Foreskin fibroblast (primary cell): ENCODE measurements at places on chromosomes 11 and 22.

DNA sequence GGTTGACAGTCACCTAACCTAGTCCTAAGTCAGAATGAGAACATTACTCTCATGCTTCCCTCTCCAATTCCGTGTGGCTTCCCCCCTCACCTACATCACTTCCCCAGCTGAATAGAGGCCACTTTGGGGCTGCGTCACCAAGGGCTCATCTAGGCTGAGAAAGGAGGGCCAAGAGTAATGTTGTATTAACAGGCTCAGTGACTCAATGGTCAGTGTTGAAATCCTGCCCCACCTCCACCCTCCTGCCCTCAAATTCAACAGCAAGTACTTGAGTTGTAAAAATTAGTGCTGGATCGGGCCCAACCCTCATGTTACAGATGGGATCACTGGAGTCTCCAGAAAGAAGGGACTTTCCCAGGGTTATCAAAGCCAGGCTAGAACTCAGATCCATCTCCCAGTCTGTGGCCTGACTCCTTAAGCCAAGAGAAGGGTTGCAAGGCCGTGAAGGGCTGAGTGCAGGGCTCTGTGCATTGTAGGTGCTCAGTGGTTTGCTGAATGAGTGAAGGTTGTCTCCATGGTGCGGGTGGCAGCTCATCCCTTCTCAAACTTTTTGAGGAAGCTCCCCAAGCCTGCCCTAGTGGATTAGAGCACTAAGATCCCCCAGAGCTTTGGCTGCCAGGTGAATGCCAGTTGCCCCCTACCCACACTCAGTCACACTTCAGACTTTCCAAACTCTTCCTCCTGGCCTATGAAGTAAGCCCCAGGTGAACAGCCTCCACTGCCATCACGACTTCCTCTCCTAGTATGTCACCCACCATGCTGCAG is 3.2 kb downstream of the DGAT2 start:
- DNase-seq: peak; percentile 72

- DNase-seq: no peak
These were observed 7.9 kb upstream of the SH3BP1 start for GRCh38 chr22:37631448-37632173.

DNA sequence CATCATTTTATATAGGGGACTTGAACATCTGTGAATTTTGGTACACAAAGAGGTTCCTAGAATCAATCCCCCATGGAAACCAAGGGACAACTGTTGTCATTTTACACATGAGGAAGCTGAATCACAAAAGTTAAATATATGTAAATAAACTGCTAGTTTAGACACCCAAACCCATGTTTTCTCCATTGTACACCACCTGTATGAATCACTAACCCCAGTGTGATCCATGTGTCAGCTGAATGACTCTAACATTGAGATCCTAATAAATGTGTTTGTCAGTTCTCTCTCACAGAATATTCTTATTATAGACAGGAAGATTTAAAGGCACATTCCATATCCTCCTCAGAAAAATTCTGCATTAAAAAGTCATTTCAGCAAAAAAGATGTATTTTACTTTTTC is 83.3 kb downstream of the ATG16L2 start:
- no peak for DNase-seq

GRCh38 chr22:24928322-24928721 is 18.2 kb downstream of the LHFPL7 start:
- DNase-seq: no peak

- DNase-seq: peak; percentile 55
These were observed 26.1 kb downstream of the MAML2 start for GRCh38 chr11:96316869-96317268.

GRCh38 chr22:30320021-30320556 is 6.7 kb downstream of the TBC1D10A start:
- no peak for DNase-seq

GRCh38 chr22:47474895-47475294 is 712.4 kb downstream of the TBC1D22A start:
- no peak for DNase-seq

DNA sequence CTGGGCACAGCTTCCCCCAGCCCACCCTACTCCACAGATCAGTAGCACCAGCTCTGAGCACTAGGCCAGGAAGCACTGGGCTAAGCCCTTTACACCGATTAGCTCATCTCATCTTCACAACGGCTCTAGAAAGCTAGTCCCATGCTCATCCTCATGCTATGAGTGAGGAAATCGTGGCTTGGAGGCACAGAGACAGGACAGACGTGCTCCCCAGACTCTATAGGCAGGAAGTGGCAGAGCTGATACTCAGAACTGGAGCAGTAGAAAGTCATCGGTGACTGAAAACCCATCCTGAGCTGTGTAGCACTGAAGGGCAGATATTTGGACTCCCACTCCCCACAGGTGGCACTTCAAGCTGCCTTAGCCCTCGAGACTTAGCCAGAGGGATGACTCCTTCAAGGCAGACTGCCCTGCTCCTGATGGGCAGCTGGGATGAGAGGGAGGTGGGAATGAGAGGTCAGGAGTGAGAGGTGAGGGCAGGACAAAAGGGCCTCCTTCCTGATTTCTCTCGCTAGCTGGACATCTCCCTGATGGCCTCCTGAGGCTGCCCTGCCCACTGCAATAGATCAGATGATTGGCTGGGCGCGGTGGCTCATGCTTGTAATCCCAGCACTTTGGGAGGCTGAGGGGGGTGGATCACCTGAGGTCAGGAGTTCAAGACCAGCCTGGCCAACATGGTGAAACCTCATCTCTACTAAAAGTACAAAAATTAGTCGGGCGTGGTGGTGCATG is 9.7 kb downstream of the CD5 start:
- DNase-seq: no peak

DNA sequence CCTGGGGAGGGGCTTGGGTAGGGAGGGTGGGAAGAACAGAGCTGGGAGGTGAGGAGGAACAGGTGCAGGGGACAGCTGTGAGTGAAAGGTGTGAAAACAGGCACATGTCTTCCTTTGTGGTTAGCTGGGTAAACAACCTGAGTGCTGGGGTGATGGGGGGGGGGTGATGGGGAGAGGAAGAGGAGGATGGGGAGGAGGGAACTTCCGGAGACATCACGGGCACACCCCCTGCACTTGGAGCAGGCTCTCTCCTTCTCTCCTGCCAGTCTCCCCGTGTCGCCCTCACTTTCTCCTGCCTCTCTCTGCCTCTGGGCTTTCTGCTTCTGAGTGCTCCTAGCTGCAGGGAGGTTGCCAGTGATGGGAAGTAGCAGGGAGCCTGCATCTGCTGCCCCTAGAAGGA is 8.8 kb downstream of the CXCR5 start:
- DNase-seq: no peak

DNA sequence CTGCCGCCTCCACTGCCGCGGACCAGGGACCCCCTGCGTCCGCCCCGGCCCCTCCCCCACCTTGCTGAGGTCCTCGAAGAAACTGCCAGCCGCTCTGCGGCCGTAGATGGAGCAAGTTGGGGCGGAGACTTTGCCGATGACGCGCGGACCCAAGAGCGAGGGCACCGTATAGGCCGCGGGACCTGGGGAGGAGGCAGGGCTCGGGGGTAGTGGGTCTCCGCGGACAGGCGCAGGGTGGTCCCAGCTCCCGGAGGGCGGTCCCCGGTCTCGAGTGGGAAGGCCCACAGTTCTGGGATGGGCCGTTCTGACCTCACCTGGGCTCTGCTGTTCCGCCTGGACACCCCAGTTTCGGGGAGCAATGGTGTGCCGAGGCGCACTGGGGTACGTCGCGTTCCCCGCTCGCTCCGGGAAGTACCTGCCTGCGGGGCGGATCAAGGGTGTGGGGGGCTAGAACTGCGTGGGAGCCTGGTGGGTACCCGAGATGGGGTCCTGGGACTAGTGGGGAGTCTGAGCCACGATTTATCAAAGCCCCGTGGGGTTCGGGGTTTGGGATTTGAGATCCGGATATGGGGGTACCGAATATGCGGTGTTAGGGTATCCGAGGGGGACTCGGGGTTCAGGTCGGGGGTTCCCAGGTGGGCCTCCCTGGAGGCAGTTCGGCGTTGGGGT is 1.2 kb upstream of the TYMP start:
- DNase-seq: peak; percentile 84

DNA sequence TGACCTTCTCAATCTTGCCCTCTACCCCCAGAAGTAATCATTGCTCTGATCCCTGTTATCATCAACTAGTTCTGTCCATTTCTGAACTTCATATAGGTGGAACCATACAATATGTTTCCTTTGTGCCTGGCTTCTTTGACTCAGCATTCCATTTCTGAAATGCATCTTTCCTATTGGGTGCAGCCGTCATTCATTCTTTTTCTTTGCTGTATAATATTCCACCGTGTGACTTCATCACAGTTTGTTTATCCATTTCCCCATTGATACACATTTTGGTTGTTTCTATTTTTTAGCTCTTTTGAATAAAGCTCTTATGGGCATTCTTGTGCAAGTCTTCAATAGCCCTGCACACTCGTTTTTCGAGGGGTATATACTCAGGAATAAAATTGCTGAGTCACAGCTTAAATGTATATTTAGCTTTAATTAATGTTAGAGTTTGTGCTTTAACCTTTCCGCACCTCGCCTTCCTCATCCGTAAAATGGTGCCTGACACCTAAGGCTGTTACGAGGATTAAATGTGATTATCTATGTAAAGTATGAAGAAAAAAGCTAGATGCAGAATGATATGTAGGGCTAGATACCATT is 491.6 kb downstream of the MIAT start:
- no peak for DNase-seq

DNA sequence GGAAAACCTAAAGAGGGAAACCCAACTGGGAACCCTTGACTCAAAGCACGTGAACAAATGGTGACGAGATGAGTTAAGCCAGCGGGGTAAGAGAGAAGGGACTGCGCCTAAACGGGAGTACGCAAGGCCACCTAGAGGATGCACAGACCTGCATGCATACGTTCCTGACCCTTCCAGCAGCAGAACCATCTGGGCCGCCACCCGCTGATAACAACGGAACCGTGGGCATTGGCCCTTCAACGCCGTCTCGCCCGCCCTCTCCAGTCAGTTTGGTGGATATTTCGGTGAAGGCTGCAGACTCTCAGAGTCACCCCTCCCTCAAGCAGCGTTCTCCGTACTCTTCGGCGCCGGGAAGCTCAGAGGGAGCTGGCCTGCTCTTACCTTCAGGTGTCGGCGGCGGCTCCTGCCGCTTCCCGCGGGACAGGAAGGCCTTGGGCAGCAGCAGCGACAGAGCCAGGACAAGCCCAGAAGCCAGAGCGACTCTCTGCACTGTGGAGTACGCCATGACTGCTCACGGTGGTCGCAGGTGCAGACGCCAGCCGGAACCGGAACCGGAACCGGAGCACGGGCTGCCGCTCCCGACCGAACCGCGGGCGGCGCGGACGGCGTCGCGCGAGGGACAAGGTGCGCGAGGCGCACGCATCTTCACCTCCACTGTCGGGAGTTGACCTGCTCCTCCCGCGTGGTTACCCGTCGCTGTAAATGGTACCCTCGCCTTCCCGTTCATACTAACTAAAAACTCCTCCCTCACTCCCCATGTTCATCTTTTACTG is at the start of gene RIC3:
Gene RIC3 (minus strand): TSS at position 541 of the 773 bp plus-strand sequence. CDS start 36 bp downstream, at position 505.
- no peak for DNase-seq

DNA sequence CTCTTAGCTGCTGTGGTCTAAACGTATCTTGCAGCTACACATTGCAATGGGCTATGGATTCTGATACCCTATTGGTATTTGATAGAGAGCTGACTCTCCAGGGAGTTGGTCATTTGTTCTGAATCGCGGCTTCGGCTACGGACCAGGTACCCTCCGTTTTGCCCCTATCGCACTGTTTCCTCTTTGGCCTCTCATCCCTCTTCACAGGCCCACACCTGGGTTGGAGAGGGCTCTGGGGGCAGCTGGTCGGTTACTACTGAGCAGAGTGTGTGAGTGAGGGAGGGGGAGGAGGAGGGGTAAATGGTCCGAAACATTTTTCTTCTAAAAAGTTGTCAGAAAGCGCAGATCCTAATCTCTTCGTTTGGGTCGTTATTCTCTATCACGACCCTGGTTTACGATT is 48.8 kb upstream of the HSD17B12 start:
- DNase-seq: no peak

DNA sequence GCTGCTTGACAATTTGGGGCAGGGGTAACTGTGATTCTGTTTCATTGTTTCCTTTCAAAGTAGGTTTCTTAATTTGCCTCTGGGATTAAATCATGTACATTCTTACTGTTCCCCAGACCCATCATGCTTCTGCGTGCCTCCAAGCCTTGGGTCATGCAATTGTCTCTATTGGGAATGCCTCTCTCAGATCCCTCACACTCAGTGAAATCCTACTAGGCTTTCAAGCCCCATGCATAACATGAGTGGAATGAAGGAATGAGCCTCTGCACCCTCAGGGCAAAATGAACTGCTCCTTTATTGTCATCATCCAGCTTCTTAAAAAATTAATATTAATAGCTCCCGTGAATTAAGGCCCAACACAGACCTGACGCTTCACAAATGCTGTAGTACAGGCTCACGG is 381.7 kb downstream of the TENM4 start:
- peak; percentile 58 for DNase-seq

GRCh38 chr22:19843107-19843856 is 11.4 kb downstream of the GNB1L start:
- no peak for DNase-seq

- DNase-seq: no peak
These were observed 85.3 kb upstream of the HEPHL1 start for GRCh38 chr11:93935826-93936225.

DNA sequence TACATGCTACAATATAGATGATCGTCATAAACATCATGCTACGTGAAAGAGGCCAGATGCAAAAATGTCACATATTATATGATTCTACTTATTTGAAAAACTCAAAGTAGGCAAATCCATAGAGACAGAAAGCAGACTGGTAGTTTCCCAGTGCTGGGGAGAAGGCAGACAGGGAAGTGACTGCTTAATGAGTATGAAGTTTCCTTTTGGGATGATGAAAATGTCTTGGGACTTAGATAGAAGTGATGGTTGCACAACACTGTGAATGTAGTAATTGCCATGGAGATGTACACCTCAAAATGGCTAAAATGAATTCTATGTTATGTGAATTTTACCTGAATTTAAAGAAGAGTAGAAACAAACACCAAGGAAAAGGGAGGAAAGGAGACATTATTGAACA is 45.2 kb upstream of the EHF start:
- no peak for DNase-seq

DNA sequence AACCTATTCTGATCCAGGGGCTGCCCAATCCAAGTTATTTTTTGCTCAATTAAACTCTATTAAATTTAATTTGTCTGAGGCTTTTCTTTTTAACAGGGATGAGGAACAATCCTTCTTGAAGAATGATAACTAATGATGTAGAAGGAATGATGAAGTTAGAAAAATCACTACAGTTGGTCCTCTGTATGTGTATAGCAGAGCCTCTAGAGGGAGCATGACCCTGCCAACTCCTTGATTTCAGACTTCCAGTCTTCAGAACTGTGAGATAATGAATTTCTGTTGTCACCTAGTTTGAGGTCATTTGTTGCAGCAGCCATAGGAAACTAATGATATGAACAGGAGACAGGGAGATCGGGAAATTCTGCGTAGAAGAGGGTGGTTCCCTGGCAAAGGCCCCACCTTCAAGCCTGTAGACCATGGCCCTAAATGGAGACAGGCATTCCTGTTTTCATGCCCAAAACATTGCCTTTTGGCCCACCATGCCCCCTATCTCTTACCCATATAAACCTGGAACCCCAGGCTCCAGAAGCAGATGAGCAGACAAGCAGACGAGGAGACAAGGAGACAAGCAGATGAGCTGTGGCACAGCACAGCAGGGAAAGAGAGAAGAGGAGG is 7.7 kb upstream of the QSER1 start:
- no peak for DNase-seq

GRCh38 chr11:118651820-118652219 is 27.6 kb downstream of the TREH start:
- DNase-seq: no peak

GRCh38 chr11:67572747-67573419 is 10.7 kb upstream of the GSTP1 start:
- peak; percentile 76 for DNase-seq
